ENCODE measurements at places on chromosomes 7 and 10.

DNA sequence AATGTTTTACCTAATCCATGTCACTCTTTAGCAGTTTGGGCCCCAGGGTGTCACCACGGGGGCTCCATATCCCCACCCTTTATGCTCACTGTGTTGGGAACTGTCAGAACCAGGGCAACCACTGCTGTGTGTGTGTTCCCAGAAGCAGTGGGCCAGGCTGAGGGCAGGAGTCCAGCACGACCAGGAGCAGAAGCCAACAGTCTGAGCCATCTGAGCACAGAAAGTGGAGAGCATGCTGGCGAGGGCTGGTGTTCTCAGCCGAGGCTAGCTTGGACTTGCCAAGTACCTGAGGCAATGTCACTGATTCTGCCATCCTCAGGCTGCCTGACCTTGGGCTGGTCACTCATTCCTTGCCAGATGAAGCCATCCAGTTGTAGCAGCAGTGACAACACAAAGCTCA, 285.0 kb downstream of the BMPER start:
- no peak for DNase-seq

DNA sequence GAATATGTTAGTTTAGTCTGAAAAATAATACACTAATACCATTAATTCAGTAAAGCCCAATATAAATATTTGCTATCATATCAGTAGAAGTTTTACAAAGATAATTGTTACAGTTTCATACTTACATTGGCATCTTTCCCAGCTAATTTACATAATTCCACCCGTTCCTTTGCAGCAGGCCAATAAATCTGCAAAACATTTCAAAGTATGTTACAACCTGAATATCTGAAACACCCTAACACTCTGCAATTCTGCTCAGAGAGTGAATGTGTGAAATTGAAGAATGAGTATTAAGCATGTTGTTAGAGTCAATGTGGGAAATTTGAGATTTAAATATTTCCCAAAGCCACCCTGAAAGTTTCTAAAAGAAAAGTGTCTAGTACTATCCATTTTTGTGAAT, 105.5 kb downstream of the SEMA3D start:
- DNase-seq: no peak

DNA sequence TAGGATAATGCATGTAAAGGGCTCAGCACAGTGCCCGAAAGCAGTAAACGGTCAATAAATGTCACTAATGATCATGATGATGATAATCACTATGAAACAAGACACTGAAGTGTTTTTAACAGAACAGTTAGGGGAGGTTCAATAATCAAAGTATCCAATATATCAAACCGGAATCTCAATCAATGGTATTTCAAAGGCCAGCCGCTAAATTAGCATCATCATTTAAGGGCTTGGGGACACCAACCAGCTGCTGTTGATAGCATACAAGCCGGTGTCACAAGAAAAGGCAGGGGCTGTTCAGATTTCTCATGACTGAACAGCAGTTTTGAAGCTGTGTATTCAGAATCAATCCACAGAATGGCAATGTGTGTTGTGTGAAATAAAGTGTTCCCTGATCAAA, 316.0 kb upstream of the NPVF start:
- DNase-seq: no peak

DNA sequence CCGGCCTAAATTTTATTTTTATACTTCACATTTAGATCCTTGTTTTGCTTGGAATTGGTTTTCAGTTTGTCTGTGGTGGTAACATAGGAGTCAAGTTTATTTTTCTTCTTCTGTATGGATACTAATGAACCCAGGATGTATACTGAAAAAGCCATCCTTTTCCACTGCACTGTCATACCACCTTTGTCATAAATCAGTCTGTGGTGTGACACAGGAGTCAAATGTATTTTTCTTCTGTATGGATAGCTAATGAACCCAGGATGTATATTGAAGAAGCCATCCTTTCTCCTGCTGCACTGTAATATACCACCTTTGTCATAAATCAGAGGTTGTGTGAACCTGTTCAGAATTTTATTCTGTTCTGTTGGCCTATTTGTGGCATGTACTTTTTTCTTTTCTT, 21.4 kb downstream of the VPS26A start:
- DNase-seq: no peak

GRCh38 chr7:28346676-28347363, 65.5 kb upstream of the CREB5 start:
- no peak for DNase-seq

GRCh38 chr10:132143162-132143561, 43.6 kb upstream of the DPYSL4 start:
- no peak for DNase-seq

DNA sequence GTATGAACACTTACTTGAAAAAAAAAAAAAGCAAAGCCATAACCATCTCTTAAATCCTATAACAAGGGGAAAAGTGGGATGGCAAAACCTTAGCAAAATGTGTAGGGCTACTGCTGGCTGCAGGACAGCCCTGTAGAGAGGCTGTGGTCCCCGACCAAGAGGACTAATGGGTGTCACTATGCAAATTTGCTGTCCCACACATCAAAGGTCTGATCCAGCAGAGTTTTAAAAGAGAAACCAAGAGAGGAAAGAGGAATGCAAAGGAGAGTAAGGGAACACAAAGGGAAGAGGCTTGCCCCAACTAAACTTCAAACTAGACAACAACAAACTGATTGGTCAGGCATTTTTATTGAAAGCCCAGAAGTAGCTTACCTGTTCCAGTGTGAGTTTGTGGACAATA, 3.1 kb upstream of the ZNRF2 start:
- DNase-seq: no peak

All from activated T-cell treated with anti-CD3 and anti-CD28 coated beads, Interleukin-2, amount 50 U/mL, for 4 hours (primary cell).